Muscle of arm (tissue), 14 donors: ENCODE measurements at places on chromosomes 2 and 18. TPM values are rescaled to one million over a fixed set of nuclear protein-coding genes. Genes with fewer than 3 reads are reported as not detected.

GRCh38 chr2:102470168-102470567 is 2.9 kb upstream of the SLC9A4 start:
- no peak for DNase-seq

DNA sequence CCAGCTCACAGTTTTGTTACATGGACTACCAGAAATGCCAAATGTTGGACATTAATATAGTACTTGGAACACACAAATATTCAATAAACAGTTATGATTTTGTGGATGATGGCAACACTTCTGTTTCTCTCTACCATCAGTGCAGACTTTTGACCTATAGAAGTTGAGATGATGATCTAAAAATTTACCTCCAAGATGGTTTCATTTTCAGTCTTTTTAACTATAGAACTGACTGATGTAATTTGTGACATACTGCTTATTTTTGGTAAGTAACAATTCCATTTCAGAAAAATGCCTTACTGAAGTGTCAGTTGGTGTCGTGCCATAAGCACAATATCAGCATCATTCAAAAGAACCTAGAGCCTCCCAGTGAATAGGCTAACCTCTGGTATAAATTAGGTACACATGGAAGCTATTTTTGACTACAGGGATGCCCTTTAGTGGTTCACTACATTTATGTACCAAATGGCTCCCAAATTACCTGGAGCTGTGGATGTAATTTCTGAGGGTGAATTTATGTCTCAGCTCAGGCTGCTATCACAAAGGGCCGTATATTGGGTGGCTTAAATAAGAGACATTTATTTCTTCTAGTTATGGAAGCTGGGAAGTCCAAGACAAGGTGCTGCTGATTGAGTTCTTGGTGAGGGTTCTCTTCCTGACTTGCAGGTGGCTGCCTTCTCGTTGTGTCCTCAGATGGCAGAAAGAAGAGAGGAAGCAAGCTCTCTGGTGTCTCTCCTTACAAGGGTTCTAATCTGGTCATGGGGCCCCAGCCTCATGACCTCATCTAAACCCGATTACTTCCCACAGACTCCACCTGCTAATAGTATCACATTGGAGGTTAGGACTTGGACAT is 66.5 kb downstream of the ALPK2 start:
- DNase-seq: no peak

- no peak for DNase-seq
Observed at GRCh38 chr18:41642756-41643155, 312.3 kb upstream of the PIK3C3 start.

The HOXD11 gene
- polyA plus RNA-seq: 3.1 TPM

The TMSB10 gene
- polyA plus RNA-seq: 1,270 TPM

The UBXN4 gene
- polyA plus RNA-seq: 86.8 TPM

The COX5B gene
- 163 TPM for polyA plus RNA-seq

DNA sequence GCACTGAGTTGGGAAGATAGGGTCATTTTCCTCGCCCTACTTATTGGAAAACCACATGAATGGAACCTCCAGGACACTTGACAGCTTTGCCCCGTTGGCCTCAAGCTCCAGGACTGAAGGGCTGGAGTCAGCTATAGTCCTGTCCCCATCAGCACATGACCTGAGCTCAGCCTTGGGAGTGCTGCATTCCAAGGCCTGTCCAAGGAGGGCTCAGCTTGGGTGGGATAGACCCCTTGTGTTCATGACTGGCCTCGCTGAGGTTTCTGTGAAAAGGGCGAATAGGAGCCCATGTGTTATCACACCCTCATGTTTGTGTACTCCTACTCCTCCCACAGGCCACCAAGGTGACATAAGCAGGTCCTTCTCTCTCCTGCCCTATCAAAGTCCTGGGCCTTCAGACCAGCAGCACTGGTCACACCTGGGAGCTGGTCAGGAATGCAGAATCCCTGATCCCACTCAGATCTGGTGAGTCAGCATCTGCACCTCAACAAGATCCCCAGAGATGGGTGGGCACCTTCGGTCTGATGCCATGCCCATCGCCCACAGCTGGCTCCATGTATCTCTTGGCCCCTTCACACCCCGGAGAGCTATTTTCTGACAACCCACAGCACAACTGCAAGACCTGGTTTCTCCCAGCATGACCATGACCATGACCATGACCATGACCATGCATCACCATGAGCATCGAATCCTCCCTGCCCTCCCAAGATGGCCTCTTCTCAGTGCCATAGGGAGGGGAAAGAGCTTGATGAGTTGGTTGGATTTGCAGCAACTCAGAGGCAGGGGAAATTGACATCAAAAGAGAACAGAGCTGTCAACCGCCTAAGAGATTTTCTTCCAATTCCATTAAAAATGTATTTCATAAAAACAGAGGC is 83.0 kb upstream of the RAB6C start:
- no peak for DNase-seq

GRCh38 chr18:30814446-30814845 is 228.1 kb downstream of the DSC3 start:
- DNase-seq: no peak

The IMPA2 gene
- polyA plus RNA-seq: 34.1 TPM

The CLASP1 gene
- 69.7 TPM for polyA plus RNA-seq

- no peak for DNase-seq
Observed at GRCh38 chr2:215528555-215528954, 92.7 kb upstream of the FN1 start.

DNA sequence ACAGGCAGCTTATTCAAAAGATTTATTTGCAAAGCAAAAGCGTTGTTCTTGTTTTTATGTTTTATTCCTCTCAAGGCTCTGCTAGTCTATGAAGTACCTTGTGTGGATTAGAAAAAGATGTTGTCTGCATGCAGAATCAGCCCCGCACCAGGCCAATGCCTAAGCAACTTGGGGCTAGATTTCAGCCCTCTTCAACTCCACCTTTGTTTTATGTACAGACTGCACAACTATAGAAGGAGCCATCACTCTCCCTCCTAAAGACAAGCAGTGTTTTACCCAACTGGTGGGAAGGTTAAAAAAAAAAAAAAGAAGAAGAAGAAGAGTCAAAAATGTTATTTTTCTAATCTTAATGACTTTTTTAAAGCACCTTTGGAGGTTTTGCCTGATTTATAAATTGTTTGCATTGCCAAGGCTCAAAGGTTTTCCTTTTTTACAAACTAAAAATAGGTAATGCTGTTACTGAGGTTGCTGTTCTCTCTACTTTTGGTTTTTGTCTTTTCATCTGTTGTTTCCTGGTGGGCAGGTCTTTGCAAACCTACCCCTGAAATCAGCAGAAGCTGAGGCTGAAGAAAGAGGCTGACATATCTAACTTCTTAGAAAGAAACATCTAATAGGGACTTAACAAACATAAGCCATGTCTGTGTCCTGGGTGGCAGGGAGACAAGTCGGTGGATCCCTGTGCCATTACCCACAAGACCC is 164.0 kb downstream of the SLC39A10 start:
- DNase-seq: no peak

The HOXD13 gene
- polyA plus RNA-seq: not detected

DNA sequence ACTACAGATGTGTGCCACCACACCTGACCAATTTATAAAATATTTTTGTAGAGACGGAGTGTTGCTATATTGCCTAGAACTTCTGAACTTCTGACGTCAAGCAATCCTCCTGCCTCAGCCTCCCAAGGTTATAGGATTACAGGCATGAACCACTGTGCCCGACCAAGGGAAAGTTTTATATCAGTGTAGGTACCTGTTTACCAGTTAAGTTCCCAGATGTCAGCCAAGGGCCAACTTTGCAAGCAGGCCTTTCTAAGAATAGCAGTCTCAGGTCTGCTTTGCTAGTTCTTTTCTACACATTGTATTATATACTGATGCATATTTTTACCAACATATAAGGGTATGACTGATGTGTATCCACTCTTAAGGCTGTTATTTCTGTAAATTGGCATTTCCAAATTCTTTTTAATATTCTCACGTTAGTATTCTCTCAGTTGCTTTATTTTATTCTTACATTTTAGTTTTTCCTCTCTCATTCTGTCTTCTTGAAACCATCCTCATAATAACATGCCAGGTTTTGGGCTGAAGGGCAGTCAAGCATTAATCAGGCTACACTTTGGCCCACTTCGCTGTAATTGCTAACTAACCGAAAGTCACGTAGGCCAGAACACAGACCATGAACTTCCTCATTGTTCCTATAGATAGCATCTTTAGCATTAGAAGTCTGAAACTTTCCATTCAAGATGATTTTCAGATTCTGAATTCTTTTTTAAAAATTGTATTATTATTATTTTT is 25.0 kb upstream of the CXXC1 start:
- no peak for DNase-seq

The MTCL1 gene
- 44.5 TPM for polyA plus RNA-seq

- DNase-seq: no peak
Observed at GRCh38 chr2:117859924-117860647, 45.6 kb downstream of the DDX18 start.
